EH (cell line): ENCODE measurements at places on chromosomes 1 and 21.

GRCh38 chr1:93821423-93822144 lies 57.4 kb downstream of the DNTTIP2 start:
- no peak for DNase-seq

- DNase-seq = no peak
Measured at GRCh38 chr1:208418667-208419066, 174.5 kb upstream of the PLXNA2 start.

- DNase-seq = no peak
Measured at GRCh38 chr21:16372586-16372985, 642.8 kb downstream of the USP25 start.

DNA sequence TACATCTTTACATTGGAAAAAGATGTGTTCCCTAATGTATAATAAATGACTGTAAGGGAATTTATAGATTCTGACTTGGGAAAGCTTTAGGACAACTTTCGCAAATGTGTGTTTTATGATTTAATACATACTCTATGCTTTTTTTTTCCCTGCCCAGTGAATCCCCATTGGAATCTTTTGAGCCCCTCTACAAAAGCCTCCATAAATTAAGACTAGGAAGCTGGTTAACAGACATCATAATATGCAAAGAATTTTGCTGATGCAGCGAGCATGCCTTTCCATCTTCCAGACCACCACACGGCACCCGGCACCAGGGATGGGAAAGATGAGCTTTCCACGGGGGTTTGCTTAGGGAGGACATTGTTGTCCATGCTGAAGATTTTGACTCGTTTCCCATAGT lies 156.1 kb upstream of the IVNS1ABP start:
- no peak for DNase-seq

DNA sequence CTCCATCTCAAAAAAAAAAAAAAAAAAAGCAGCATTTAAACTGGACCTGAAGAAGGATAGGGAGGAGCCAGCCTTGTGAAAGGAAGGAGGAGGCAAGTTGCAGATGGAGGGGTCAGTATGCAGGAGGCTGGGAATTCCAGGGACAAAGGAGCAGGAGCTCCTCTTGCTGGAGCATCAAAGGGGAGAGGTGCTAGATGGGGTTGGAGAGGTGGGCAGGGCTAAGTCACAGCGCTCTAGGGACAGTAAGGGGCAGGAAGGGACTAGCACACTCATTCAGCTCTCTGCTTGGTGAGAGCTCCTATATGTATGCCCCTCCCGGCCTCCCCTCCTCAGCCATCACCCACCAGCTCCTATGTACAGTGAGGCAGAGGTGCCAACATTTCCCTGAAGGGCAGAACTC lies 26.8 kb downstream of the MAP7D1 start:
- no peak for DNase-seq

DNA sequence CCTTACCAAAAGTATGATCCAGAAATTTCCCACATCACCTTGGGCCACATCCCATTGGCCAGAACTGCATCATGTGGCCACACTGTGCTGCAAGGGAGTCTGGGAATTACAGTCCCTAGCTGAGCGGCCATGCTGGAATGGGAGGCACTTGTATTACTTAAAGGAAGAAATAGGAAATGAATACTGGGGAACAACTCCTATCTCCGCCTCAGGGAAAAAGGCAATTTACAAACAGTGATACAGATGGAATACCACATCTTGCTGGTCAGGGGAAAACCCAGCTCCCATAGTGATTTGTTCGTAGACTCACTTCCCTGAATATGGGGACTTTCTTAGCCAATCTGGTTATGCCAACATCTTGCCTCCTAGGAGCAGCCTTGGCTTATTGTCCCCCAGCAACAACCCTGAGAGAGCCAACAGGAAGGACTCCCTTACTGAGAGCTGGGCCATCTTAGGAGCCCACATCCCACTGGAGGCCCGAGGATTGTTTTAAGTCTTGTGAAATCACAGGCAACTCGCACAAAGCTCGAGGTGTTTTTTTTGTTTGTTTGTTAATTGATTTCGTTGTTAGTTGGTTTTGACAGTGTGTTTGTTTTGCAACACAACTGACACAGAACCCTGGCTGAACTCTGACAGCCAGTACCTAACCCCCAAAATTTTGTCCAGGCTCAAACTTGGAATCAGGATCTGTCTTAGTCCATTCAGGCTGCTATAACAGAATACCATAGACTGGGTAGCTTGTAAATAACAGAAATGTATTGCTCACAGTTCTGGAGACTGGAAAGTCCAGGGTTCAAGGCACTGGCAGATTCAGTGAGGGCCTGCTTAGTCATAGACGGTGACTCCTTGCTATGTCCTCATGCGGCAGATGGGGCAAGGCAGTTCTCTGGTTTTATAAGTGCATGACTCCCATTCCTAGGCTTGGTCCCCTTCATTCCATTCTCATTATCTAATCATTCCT lies 14.9 kb downstream of the CDA start:
- DNase-seq = peak; percentile 99

DNA sequence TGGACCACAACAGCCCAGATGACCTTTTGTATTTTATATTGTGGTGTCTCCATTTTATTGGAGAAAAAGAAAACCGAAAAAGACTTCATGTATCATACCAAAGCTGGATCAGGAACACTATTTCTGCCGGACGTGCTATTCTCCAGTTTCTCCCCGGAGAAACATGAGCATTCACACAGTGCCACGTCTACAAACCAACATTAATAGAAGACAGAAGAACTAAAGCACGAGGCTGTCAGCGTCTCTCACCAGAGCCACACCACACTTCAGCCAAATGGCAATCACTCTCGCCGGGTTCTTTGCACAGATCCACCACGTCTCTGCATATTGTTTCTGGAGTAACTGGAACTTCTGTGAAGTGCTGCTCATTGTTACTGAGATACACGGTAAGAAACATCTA lies 24.8 kb downstream of the TP53BP2 start:
- DNase-seq = no peak

GRCh38 chr1:17531682-17532487 lies 7.6 kb upstream of the ARHGEF10L start:
- peak; percentile 62 for DNase-seq

- no peak for DNase-seq
Measured at GRCh38 chr1:175508320-175509110, 234.9 kb downstream of the TNR start.

DNA sequence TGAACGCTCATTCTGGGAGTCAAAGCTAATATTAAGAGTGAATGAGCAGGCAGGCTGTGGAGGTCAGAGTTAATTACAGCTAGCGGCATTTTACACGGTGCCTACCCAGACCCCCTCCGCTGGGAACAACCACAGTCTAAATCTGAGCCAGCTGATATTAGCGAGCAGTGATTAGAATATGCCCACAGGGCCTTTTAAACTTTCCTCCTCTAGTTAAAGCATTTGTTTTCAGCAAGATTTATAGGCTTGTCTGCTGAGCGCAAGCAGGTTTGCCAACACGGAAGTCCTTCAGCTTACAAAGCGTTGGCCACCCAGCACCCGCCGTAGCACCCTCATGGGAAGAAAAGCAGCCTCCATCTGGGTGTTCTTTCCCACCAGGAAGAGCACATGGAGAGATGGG lies 72.1 kb downstream of the LMX1A start:
- no peak for DNase-seq

DNA sequence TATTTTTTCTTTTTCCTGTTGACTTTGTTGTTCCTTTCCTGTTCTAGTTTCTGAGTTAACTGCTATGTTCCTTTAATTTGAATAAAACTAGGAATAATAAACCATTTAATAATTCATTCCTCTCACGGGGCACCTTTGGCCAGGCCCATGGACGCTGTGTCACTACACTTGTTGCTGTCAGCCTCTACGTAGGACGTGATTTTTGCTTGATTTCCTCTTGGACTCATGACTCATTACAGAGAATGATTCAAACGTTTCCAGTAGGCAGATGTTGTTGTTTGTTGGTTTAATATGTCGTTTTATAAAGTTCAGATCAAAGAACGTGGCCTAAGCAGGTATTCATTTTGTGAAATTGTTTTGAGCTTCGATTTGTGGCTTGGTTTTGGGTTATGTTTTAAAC lies 9.1 kb upstream of the SLC19A1 start:
- DNase-seq = peak; percentile 81

DNA sequence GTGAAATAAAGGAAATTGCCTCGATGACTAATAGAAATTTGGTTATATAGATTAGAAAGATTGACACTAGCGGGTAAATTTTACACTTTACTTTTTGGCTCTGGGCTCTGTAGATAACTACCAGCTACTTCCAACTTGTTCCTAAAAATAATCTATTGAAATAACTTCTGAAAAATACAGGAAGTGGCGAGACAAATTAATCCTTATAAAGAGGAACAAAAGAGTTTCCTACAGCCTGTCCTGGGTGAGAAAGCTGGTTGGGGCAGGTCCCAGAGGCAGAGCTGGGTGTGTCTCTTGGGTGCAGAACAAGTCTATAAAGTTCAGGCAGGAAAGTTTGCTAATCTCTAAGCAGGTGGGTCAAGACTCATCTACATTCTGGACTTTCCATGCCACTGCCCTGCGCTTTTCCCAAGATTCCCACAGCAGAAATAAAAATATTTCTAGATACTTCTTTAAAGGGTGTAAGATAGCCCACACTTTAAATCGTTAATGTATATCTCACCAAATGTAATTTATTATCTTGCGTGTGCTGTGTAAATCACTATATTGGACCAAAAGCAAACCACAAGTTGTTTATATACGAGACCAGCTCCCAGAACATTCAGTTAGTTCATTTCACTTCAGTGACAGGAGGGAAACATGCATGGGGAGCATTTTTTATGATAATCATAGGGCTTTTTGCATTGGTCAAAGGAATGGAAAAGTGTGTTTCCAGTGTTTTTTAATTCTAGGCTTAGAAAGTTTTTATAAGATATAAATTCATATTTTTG lies 70.1 kb upstream of the NRIP1 start:
- no peak for DNase-seq

GRCh38 chr1:172109359-172109758 lies 268.1 kb downstream of the DNM3 start:
- peak; percentile 52 for DNase-seq

GRCh38 chr1:185973645-185974044 lies 239.5 kb downstream of the HMCN1 start:
- DNase-seq = peak; percentile 97

DNA sequence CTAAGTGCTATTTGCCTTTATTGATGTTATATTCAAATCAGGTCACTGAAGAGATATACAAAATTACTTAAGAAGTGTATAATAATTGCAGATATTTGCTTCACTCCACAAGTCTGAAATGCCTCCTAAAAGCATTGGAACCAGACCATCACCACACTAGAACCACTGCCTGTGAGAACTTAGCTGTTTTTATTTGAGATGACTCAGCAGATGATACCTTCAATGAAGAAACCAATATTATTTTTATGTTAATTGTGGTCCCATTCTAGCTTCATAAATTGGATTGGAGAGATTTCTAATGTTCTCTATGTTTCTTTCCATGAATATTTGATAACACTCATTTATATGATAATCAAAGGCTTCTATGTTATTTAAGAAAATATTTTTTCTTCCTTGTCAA lies 740.6 kb downstream of the KCNT2 start:
- no peak for DNase-seq

- no peak for DNase-seq
Measured at GRCh38 chr1:224061436-224061835, 52.5 kb upstream of the FBXO28 start.

GRCh38 chr1:92820551-92820950 lies 11.3 kb upstream of the RPL5 start:
- DNase-seq = peak; percentile 41

DNA sequence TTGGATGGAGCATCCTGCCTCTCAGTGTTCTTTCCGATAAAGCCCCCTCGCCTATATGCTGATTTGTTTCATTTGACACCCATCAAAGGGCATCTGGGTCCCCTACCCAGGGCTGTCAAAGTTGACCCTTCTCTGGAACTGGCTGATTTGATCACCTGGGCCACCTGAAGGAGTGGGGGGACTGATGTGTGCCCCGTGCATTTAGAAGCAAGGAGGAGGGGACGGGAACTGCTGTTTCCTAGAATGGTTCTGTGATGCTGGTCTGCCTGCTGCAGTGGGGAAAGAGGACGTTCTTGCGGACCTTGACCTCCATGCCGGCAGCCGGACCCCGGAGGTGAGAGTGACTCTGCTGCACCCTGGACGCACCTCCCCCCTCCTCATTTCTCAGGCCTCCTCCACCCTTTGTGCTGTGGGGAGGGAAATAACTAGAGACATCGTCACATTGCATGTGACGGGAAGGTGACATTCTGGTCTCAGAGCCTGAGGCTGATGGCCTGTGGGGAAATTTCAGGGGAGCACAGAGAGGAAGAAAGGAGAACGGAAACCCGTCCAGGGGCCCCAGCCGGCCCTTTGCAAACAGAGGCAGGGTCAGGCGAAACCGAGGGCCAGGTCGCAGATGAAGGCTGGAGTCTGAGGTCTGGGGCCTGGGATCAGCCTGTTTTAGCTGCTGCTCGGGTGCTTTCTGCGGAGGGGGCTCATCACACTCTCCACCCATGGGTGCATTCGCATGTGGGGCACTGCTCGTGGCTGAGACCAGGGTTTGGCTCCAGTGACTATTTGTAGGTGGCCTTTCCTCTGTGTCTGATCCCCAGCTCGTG lies 25.7 kb downstream of the CRYAA start:
- DNase-seq = no peak

- peak; percentile 1 for DNase-seq
Measured at GRCh38 chr21:44455524-44456213, 359 bp downstream of the LRRC3 start.

GRCh38 chr21:26557106-26557505 lies 16.0 kb downstream of the CYYR1 start:
- DNase-seq = no peak

DNA sequence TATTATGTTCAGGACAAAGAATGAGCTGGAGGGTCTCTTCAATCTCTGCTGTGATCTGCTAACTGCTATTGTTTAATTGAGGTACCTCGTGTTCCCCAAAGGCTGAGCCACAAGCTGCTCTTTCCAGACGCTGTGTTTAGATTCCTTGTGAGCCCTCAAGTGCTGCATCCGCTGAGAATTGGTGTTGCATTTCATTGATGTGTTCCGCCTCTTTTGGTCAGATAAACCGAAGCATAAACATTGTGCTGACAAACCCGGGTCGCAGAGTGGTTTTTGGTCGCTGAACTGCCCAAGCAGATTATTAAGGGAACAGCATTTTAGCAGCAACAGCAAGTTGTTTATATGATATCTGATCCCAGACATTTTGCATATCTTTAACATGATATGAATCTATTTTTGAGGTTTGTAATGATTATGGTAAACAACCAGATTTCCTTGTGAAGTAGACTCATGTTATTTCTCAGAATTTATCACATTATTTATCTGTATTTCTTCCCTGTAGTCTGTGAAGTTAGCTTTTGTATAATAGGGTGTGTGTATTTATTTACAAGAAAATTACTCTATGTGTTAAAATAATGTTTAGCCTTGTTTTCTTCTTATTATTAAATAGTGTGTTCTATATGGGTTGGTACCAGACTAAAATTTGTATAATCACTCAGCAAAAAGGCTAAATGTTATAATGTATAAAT lies 217.2 kb upstream of the C1orf105 start:
- DNase-seq = peak; percentile 29

DNA sequence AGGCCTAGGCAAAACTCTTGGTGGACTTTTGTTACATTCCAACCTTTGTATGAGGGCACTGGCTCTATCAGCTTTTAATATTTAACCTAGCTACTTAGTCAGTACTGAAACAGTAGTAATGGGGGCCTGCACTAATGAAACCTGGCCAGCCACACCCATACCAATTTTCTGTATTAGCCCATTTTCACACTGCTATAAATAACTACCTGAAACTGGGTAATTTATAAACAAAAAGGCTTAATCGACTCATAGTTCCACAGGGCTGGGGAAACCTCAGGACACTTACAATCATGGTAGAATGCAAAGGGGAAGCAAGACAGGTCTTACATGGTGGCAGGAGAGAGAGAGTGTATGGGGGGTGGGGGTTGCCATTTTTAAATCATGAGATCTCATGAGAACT lies 245.7 kb upstream of the RGS18 start:
- no peak for DNase-seq
